ENCODE measurements at places on chromosomes 2 and 18. TPM values are rescaled to one million over a fixed set of nuclear protein-coding genes. Genes with fewer than 3 reads are reported as not detected.

- no peaks in the 10 kb centered on the region for H3K36me3 ChIP-seq
- no peak for DNase-seq
- no peak overlapping the region for H3K27ac ChIP-seq
- H3K27me3 ChIP-seq = peaks cover 3% of the 10 kb centered on the region
- H3K4me1 ChIP-seq = no peaks in the 10 kb centered on the region
- H3K4me3 ChIP-seq = no peak overlapping the region
Observed at GRCh38 chr2:173397539-173397938, 42.9 kb downstream of the CDCA7 start.

- H3K27ac ChIP-seq = no peak overlapping the region
- no peaks in the 10 kb centered on the region for H3K27me3 ChIP-seq
- DNase-seq = no peak
- H3K36me3 ChIP-seq = no peaks in the 10 kb centered on the region
Observed at GRCh38 chr2:119820275-119820674, 60.6 kb downstream of the PTPN4 start.

DNA sequence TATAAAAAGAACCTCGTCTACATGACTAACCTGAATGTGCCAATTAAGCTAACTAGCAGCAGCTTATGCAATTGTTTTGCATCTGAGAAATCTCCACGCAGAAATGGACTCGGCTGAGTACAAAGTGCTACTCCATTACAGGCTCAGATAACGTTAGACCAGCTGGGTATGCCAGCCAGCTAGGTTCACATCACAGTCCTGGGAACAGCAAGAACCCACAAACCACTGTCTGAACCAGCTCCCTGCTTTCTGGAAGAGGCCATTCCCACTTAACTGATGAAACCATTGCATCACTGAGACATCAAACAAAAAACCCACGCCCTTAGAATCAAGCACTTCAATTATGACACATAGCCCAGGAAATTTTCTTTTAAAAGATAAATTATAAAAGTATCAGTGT lies 202.7 kb downstream of the CYRIA start:
- no peaks in the 10 kb centered on the region for H3K4me1 ChIP-seq
- no peaks in the 10 kb centered on the region for H3K36me3 ChIP-seq
- no peak for DNase-seq

DNA sequence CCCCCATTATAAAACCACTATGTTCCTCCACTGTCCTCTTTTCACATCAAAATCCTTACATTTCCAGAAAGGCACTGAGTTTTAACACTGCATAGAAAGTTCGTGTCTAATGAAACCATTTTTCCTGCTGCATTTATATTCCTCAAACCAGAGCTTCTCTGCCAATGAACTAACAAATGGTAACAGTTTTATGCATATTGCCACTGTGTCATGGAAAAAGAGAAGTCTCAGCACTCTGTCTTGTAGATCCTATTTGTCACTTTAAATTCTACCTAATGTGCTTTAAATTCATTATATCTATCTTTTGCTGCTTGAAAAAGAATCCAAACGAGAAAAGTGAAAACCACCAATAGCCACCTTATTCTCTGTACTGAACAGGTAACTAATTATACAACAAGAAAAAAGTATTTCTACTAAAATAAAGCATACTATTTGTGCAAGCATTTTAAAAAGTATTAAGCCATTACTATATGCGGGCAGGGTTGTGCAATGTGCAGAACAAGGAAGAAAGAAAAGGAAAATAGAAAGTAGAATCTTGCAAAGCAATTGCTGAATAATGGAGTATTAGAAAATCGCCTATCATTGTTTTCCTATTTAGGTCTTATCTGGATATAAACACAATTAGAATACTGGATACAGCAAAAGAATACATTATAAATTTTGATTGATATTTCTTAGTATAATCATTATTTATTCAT lies 328.9 kb downstream of the ZEB2 start:
- H3K27me3 ChIP-seq = no peaks in the 10 kb centered on the region
- no peak overlapping the region for H3K4me3 ChIP-seq
- H3K36me3 ChIP-seq = no peaks in the 10 kb centered on the region
- no peaks in the 10 kb centered on the region for H3K4me1 ChIP-seq
- H3K27ac ChIP-seq = no peak overlapping the region
- DNase-seq = no peak

DNA sequence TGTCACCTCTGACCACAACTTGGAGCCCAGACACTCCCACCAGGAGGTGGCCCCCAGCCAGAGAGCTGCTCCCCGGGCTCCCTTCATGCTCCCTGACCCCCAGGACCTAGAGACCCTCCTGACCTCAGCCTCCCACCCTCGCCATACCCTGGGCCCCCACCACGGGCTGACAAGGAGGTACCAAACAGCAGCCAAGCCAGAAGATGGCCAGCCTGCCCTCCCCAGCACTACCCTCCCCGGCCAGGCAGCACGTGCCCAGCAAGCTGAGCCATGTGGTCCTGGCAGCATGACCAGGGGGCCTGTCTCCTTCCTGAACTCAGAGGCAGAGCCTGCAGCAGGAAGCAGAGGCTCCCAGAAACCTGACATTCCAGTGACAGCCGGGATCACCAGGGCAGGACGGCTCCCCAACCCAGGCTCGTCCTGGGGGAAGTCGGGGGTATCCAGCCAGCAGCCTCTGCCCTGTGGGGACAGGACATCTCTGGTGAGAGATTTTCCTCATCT lies 69.4 kb upstream of the GPC1 start:
- no peak overlapping the region for H3K4me3 ChIP-seq
- H3K27me3 ChIP-seq = no peaks in the 10 kb centered on the region
- no peak overlapping the region for H3K27ac ChIP-seq
- no peak for DNase-seq

DNA sequence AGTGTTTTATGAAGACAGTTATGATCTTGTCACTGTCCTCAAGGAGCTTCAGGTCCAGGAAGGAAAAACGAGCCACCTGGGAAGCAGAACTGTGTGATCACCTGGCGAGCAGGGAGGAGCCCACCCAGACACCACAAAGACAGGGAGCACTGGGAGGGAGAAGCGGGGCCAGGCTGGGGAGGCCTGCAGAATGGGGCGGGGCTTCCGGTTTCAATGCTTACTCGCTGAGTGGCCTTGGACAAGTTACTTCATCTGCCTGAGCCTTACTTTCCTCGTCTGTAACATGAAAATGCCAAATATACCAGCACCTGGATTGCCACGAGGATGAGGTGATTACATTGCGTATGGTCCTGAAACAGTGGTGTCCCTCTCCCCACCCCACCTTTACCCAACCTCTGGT lies 227.5 kb downstream of the ANKRD30B start:
- no peak overlapping the region for H3K4me3 ChIP-seq
- no peaks in the 10 kb centered on the region for H3K4me1 ChIP-seq
- H3K27ac ChIP-seq = no peak overlapping the region
- no peaks in the 10 kb centered on the region for H3K27me3 ChIP-seq
- no peak for DNase-seq

DNA sequence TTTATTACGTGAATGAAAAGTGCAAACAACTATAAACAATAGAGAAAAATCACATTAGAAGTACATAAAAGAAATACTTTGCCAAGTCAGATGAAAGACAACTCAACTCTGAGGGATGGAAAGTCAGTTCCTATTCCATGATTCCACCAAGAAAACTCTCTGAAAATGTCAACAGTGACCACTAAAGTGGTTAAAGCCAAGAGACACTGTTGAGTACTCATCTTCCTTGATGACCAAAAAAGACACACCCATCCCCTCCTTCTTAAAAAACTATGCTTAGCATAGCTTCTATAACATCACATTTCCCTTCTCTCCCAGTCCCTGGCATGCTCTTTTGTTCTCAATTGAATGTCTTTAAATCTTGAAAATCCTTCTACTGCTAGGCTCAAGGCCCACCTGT lies 160.0 kb downstream of the TCF4 start:
- no peaks in the 10 kb centered on the region for H3K27me3 ChIP-seq
- H3K27ac ChIP-seq = no peak overlapping the region
- no peak overlapping the region for H3K4me3 ChIP-seq
- no peaks in the 10 kb centered on the region for H3K36me3 ChIP-seq
- no peak for DNase-seq
- no peaks in the 10 kb centered on the region for H3K4me1 ChIP-seq

Gene NEURL3
- 2.6 TPM for total RNA-seq
